Stimulated activated CD8-positive, alpha-beta memory T cell treated with anti-CD3 and anti-CD28 coated beads, Interleukin-7, amount 100 ng/mL, for 4 hours (primary cell): ENCODE measurements at places on chromosomes 5 and 9.

GRCh38 chr5:15002791-15003190 is 131.2 kb upstream of the ANKH start:
- DNase-seq, result no peak

DNA sequence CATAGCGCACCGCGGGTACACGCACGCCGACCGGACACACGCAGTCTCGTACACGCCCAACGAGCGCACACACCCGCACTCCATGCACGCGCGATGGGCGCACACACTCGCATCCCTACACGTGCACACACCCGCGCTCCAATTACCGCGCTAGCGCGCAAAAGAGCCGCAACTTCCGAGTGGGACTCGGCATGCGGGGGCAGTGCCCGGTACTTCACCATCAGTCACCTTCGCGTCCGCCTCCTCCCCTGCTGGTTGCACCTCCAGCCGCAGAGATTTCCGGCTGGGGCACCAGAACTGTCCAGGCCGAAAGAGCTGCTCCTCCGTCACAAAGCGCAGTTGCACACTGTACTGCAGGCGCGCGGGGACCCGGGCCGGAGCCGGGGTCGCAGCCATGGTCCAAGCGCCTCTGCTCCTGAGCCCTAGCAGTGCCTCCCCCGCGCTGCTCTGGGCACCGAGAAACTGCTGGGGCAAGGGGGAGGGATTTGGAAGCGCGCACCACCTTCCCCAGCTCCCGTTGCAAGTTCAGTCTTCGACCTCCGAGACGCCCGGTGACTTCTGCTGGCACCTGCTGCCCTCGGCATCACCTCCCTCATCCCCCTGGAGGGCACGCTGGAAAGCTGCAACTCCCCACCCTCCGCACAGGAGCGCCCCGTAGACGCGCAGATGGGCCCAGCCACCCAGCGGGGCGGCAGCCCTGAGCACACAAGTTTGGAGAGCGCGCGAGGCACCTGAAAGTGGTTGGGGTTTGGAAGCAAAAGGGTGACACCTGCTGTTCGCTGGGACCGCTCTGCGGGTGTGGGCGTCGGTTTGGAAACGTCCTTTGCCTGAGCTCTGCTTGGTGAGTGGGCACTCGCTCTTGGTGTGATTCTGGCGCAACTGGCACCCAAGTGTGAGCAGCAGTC is 337.4 kb upstream of the PUM3 start:
- DNase-seq, result no peak

- DNase-seq, result no peak
Observed at GRCh38 chr5:64299805-64300204, 134.2 kb downstream of the RNF180 start.

- DNase-seq, result peak; percentile 26
Observed at GRCh38 chr5:76547242-76547890, 75.8 kb downstream of the F2RL2 start.

DNA sequence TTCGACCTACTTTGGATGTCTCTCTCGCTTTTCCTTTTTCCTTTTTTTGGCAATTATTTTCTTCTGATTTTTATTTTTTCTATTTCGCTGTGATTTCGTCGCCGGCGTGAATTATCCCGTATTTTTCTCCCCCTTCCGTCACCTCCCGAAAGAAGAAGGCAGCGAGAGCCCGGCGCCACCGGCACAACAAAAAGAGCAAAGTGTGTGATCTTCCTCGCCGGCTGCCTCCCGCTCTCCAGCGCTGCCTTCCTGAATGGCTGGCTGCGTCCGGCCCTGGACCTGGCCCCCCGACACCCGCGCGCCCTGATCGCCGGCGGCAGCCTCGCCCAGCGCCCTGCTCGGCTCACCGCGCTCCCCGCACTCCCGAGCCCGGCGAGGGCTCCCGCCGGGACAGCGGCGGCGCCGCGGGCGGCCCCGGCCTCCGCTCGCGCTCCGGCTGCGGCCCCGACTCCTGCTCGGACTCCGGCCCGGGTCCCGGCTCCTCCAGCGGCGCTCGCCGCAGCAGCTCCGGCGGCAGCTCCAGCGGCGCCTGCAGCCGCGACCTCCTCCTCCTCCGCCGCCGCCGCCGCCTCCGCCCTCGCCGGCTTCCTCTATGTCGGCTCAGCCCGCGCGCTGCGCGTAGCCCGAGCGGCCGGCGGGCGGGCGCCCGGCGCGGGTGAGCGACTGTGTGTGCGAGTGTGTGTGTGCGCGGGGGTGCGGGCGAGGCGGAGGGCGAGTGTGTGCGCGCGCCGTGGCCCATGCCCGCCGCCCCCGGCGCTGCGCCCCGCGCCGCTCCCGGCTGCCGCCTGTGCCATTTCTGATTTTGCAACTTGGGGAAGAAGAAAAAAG is 960 bp downstream of the NR2F1 start:
- DNase-seq, result no peak

DNA sequence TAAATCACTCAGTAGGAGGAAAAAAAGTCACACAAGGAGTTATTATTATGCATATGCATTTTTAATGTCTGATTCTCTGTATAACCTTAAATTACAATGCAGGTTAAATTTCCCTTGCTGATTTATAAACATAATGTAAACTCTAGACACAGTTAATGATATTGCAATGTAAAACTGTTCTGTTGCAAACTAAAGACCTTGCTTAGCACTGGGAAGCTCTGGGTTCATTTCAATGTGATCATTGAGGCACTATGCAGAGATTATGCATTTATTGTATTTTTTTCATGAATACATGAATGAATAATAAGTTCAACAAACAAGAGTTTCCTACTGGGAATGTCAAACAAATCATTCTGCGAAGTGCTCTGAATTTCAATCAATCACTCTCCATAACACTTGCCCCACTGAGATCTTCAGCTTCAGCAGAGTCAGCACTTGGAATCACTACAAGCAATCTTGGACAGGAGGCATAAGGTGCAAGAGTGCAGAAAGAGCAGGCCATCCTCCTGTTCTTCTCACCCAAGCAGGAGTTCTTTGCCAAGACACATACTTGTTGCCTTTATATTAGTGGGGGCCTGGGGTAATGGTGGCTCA is 232.1 kb downstream of the CSNK1G3 start:
- DNase-seq, result no peak

- DNase-seq, result no peak
Observed at GRCh38 chr5:132812781-132813598, at the start of gene SOWAHA. SOWAHA (plus strand) TSS chr5:132813302; CDS start chr5:132813622, 320 bp downstream.

GRCh38 chr5:158611581-158611980 is 488.1 kb downstream of the EBF1 start:
- no peak for DNase-seq

GRCh38 chr9:68581696-68582095 is 41.0 kb upstream of the TMEM252 start:
- no peak for DNase-seq

GRCh38 chr9:8221462-8221861 is 421.9 kb upstream of the DMAC1 start:
- DNase-seq, result no peak

DNA sequence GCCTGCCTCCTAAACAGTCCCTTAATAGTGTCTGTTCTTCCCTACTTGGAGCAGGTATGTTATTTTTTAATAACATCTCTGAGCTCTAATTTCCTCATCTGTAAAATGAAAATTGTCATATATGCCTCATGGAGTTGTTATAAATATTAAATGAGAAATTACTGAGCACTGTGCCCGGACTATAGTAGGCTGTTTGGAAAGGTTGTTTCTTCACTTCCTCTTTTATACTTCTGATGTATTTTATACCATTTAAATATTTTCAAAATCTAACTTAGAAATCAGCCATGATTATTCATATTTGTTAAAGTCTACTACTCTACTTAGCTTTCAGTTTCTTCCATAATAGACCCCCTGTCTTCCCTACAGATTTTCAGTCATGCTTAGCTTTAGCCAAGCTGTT is 30.5 kb upstream of the HAPLN1 start:
- no peak for DNase-seq

DNA sequence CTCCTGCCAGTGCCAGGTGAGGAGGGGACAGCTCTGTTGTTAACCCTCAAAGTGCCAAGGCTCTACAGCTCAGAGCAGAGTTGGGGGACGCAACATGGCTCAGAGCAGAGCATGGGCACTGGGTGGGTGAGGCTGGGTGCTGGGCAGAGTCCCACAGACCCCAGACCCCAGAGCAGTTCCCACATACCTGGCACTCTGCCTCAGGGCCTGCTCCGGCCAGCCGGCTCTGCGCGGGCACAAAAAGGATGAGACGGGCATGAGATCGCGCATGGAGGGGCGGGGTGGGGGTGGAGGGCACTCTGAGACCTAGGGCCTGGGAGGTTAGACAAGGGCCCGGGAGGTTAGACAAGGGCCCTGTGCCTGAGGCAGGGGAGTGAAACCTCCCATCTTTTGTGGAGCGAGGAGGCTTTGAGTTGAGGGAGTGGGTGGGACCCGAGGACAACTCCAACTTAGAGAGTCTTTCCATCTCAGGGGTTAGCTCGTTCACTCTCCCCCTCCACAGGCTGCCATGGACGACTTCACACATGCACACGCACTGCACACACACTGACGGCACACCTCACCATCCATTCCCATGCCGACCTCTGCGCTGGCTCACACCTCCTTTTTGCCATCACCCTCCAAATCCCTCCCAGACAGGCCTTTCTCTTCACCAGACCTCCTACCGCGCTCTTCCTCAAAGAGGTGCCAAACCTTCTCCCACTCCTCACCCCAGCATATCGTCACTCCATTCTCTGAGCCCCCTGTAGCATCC is 22.0 kb downstream of the PCDH1 start:
- no peak for DNase-seq

DNA sequence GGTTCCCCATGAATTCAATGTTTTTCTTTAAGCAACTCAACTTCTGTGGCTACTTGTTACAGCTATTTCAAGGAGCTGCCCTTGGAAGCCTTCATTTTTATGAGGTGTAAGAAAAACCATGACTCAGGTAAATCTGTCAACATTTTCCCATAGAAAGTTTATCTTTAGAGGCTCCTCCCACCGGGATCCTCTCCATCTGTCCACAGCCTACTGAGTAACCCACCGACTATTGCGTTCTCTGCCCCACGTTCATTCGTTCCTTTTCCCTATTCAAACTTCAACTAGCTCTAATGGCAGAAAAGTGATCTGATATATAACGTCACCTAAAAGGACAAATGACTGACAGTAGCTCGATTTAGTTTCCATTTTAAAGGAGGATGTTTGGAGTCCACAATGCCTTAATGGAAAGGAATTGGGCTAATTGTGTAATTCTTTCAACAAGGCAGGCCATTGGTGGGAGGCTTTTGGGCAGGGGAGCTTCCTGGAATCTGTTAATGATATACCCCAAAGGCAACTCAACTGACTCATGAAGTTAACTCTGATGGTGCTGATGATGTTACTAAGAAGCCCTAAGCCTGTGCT is 29.3 kb upstream of the NR3C1 start:
- DNase-seq, result no peak

- DNase-seq, result no peak
Observed at GRCh38 chr5:108579236-108579635, 168.5 kb upstream of the FER start.

GRCh38 chr9:109427886-109428285 is 70.2 kb downstream of the PTPN3 start:
- DNase-seq, result no peak

GRCh38 chr9:77403239-77403638 is 225.9 kb downstream of the VPS13A start:
- DNase-seq, result no peak

GRCh38 chr9:128231638-128232527 is 28.7 kb downstream of the DNM1 start:
- no peak for DNase-seq

GRCh38 chr5:134086943-134087305 is 27.6 kb upstream of the TCF7 start:
- peak; percentile 80 for DNase-seq

DNA sequence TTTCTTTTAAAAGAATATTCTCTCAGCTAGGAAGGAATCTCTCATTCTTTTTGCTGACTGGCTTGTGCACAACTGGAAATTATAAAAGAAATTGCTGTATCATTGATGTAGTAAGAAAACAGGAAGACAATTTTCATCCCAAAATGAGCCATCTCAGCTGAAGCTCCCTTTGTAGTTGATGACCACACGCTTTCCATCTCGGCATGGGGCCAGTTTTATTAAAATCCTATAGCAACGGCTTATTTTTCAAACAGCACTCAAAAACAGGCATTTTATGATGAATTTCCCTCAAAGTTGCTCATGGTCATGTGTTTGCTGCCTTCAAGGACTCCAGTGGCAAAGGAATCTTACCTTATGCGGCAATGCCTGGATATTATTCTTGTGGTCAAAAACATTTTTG is 62.4 kb upstream of the GLIS3 start:
- no peak for DNase-seq

GRCh38 chr5:148984345-148984744 is 78.5 kb downstream of the SH3TC2 start:
- DNase-seq, result no peak

DNA sequence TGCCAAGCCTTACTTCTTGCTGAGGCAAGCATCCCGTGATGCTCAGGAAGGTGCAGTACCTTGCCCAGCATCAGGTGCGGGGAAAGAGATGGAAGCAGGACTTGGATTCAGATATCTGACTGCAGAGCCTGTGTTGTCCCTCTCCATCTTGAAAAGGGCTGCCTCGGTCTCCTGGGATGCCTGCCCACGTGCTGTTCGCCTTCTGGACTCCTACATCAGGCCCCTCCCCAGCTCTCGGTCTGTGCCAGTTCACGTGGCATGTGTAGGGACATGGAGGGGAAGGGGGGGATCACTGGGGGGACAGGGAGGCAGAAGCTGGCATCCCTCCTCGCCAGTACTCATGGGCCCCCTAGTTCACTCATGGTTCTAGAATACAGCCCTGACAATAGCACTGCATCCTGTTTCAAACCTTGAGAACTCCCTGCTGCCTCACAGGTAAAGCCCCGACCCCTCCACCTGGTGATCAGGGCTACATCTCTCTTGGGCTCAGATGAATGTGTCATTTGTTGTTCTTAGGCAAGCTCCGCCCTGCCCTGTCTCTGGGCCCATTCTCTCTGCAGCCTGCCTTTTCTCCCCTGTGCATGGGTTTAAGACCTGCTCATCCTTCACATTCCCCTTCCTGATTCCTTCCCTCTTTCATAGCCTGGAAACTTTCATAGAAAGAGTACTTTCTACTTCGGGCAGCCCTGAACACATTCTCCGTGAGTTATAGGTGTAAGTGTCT is 38.9 kb upstream of the SLC25A51 start:
- DNase-seq, result no peak

GRCh38 chr5:154786414-154786813 is 31.2 kb downstream of the LARP1 start:
- DNase-seq, result no peak

- DNase-seq, result no peak
Observed at GRCh38 chr5:93294199-93294598, 286.8 kb downstream of the NR2F1-AS1 start.

DNA sequence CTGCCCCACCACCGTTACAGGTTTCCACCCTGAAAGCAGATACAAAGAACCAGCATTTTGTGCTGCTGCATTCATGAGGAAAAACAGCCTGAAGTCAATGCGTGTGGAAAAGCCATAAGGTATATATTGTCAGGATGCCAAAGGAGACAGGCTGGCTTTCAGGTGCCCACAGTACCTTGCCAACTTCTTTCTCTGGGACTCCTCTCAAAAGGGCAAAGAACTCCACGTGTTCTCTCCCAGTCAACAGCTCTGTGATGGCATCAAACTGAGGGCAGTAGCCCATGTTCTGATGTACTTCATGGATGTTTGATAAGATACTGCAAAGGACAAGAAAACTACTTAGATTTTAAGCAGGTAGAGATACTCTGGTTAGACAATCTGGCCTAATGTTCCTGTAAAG is 24.3 kb downstream of the NIPSNAP3B start:
- DNase-seq, result no peak
